ENCODE measurements at places on chromosomes 3 and 15.

DNA sequence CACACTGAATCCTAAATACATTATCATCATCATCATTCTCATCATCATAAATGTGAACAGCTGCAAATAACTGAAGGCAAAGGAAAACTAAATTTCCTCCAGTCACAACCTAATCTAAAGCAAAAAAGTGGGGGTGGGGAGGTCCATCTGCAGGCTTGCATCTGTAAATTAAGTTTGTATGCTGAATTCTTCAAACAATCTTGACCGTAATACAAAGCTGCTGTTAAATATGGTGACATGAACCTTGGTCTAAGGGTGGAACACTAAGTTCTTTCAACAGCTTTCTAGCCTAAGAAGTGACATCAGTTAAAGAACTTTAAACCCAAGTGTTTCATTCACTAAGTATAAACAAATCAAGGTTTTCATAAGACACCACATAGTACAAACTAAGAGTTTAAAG, 4.3 kb downstream of the LRRFIP2 start:
- DNase-seq, result no peak

DNA sequence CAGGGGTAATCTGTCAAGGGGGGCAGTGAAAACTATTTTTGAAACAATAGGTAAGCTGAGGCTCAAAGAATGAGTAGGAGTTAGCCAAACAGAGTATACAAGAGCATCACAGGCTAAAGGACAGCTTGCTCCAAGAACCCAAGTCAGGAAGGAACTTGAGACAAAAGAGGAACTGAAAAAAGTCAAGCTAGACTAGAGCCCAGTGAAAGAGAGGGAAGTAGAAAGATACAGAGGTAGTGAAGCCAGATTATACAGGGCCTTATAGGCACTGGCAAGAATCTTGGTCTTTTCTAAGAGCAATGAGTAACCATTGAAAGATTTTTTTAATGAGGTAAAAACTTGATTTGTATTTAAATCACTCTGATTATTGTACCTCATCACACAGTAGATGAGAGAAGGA, 69.9 kb downstream of the FILIP1L start:
- no peak for DNase-seq

DNA sequence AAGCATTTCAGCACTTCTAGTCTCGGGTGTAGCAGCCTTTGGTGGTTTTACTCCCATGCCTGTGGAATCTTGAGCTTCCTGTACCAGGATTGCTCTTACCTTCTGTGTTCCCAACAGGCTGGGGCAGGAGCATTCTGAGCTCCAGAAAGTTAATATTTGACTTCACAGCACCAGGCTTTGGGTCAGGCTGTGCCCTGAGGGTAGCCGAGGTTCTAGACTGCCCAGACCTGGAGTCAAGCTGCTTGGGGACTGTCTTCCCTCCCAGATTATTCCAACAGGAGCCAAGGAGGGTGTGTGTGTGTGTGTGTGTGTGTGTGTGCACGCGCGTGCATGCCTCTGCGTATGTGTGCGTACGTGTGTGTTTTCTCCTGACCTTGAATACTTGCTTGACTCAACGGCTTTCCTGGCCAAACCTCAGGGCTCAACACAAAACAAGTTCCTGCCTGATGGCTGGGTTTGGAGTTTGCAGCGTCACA, 94.8 kb downstream of the FLNB start:
- peak; percentile 67 for DNase-seq

DNA sequence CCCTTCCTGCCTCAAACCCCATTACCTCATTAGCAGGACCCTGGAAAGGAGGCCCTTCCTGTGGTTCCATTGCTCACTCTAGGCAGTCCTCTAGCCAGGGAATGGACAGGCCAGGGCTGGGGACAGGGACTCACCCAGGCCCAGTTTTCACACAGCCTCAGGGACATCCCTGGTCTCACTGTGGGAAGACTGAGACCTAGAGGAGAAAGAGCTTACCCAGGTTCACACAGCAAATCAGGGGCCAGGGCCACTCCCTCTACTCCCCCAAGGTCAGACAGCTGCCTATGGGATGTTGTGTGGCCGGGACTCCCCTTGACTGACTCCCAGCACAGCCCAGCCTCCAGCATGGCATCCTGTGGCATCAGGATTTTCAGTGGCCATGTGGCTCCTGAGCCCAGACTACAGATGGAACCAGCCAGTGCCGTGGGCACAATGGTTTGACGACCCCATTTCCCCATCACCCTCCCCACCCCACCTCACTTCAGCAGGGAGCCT, 49.3 kb downstream of the ADAMTS7 start:
- DNase-seq, result no peak

- DNase-seq, result no peak
These were observed 179.2 kb downstream of the ATP10A start for GRCh38 chr15:25683911-25684310.

DNA sequence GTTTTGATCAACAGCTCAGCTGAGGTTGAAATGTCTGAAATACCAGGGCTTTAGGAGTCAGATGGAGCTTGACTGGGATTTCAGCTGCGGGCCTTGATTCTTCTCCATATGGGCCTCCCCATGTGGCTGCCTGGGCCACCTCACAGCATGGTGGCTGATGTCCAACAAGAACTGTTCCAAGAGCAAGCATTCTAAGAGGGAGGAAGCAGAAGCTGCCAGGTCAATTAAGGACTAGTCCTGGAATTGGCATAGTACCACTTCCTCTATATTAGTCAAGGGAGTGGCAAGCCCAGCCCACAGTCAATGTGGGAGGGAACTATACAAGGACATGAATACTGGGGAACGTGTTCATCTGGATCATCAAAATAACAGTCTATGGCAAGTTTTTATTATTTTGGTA, 181.7 kb upstream of the ANKRD28 start:
- no peak for DNase-seq

GRCh38 chr3:87987952-87988351, 70.9 kb downstream of the CGGBP1 start:
- DNase-seq, result no peak

- DNase-seq, result no peak
These were observed 46.3 kb upstream of the EIF3J start for GRCh38 chr15:44490622-44491021.

DNA sequence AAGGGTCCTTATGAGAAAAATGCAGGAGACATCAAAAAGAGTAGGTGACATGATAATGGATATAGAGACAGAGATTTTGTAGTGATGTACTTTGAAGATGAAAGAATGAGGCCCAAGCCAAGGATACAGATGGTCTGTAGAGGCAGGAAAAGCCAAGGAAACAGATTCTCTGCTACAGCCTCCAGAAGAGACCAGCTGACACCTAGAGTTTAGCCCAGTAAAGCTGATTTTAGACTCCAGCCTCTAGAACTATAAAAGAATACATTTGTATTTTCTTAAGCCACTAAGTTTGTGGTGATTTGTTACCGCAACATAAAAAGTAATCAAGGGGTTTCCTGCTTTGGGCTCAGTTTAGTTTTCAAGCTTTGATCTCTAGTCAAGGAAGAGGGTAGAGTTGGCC, 64.8 kb downstream of the STRIT1 start:
- no peak for DNase-seq

GRCh38 chr15:57171426-57171825, 204.9 kb upstream of the CGNL1 start:
- DNase-seq, result no peak

GRCh38 chr3:146777941-146778340, 172.8 kb upstream of the PLSCR5 start:
- no peak for DNase-seq

GRCh38 chr3:54862526-54862925, 65.3 kb downstream of the LRTM1 start:
- no peak for DNase-seq

- DNase-seq, result no peak
These were observed 22.0 kb downstream of the RBP1 start for GRCh38 chr3:139517321-139518065.

DNA sequence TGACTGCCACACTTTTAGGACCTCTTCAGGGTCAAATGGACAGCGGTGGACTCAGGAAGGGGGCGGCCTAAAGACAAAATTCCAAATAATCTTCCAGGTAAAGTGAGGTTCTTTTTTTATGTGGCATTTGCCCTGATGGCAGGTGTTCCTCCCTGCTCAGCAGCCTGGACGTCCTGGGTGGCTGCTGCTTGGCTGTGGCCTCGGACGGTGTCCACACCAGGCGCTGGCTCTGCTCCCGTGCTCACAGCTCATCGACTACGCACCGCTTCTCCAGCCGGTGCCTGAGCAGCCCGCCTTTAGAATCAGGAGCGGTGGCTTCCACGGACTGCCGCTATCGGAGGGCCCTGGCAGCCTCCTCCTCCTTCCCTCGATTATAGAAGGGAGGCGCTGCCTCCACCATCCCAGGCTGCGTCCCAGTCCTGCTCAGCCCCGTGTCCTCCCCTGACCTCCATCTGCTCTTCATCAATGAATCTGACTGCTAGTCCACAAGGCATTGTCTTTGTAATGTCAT, 41.9 kb downstream of the PCSK6 start:
- no peak for DNase-seq

GRCh38 chr15:59339252-59339672, 33.4 kb downstream of the MYO1E start:
- DNase-seq, result no peak

DNA sequence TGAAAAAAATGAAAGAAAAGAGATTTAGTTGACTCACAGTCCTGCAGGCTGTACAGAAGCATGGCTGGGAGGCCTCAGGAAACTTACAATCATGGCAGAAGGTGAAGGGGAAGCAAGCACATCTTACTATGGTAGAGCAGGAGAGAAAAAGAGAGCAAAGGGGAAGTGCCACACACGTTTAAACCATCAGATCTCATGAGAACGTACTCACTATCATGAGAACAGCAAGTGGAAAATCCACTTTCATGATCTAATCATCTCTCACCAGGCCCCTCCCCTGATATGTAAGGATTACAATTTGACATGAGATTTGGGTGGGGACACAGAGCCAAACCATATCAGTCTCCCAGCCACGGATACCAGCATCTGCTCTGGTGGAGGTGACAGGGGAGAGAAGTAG, 50.8 kb upstream of the CPOX start:
- no peak for DNase-seq

- DNase-seq, result no peak
These were observed 3.5 kb downstream of the XRN1 start for GRCh38 chr3:142444343-142444742.

GRCh38 chr15:62647202-62647842, 395.2 kb upstream of the TPM1 start:
- DNase-seq, result peak; percentile 50

DNA sequence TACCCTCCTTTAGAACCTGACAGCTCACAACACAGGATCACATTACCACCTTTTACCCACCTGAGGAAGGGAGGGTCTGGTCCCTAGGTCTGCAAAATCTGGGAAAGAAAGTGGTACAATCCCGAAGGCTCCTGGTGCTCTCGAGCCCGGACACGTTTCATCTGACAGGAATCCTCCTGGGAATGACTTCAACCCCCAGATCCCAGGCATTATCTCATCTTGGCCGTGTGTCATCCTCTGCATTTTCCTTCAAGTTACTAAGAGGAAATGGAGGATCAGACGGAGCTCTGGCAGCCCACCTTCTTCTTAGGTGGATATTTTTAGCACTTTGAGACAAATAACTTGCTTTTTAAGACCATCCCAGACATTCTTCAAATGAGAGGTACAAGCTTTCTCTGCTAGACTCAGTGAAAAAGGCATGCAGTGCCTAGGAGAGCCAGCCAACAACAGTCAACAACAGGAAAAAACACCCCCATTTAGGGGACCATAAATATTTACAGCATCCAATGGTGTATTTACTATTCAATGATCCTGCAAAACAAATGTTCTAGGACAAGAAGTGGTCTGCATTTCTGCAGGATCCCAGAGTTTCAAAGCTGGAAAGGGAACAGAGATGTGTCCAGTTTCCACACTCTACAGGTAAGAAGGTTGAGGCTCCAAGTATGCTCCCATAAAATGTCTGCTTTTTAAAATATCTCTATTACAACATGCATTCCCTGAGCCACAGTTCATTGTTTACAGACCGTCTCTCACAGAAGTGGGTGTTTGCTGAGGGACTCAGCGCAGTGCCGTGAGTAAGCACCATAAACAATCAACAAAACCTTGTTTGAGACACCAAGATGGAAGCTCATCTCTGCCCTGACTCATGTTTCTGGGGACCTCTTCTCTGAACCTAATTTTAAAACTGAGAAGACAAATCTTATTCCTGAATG, 38.3 kb upstream of the ARHGEF3 start:
- no peak for DNase-seq

DNA sequence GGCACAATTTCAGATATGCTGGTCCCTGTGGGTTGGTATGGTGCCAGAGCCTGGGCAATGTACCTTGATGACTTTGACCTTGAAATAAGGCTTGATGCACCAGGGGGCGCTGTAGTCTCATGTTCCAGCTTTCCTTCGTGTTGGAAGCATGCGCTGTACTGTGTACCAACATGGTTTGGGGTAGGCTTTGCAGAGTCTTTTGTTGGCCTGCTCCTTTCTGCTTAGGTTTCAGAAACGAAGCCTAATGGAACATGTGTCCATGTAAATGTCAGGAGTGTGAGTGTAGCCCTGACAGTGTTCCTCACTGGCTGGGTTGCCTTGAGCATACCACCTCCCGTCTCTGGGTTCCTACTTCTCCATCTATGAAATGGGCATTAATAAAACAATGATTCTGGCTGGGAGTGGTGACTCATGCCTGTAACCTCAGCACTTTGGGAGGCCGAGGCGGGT, 3.6 kb upstream of the CCR4 start:
- peak; percentile 79 for DNase-seq

DNA sequence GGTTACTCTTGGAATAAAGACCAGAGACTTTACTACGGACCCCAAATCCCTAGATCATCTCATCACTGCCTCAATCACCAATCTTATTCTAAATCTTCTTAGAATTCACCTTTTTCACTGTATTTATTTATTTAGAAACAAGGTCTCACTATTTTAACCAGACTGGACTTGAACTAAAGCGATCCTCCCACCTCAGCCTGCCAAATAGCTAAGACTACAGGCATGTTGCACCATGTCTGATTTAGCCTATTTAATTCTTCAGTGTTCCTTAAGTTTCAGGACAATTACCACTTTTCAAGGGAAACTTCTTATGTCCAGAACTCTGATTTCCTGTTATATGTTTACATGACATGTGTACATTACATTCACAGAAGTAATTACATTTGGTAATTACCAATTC, 238.0 kb upstream of the COL8A1 start:
- DNase-seq, result no peak

- no peak for DNase-seq
These were observed 204.7 kb upstream of the MCTP2 start for GRCh38 chr15:94026458-94027304.

DNA sequence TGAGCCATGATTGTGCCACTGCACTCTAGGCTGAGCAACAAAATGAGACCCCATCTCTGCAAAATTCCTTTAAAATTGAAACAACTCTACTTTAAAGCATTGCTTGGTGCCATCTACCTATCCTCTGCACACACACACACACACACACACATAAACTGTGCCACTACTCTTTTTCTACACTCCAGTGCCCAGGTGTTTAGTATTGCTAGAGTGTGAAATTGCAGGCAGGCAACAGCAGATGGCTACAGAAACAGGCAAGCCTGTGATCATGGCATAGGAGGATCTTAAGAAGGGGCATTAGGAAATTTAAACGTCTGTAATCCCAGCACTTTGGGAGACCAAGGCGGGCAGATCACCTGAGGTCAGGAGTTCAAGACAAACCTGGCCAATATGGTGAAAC, 39.0 kb downstream of the SIDT1 start:
- no peak for DNase-seq

- DNase-seq, result no peak
These were observed 85.7 kb downstream of the MSL2 start for GRCh38 chr3:136110481-136110880.
